ENCODE measurements at places on chromosomes 7 and 10.

GRCh38 chr10:52115823-52116222 lies 198.3 kb upstream of the DKK1 start:
- no peak for DNase-seq

DNA sequence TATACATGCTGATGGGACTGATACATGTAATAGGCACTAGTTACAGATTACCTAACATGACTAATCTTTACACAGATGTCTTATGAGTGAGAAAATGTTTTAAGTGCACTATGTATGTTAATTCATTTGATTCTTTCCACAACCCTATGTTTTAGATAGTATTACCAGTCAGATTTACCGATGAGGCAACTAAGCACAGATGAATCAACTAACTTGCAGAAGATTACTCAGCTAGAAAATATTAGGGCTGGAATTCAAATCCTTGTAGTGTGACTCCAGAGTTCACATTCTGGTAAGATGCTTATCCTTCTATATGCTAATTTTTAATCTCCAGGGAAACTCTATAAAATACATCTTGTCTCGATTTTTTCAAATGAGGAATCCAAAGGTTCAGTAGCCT lies 964.9 kb downstream of the REEP3 start:
- no peak for DNase-seq

DNA sequence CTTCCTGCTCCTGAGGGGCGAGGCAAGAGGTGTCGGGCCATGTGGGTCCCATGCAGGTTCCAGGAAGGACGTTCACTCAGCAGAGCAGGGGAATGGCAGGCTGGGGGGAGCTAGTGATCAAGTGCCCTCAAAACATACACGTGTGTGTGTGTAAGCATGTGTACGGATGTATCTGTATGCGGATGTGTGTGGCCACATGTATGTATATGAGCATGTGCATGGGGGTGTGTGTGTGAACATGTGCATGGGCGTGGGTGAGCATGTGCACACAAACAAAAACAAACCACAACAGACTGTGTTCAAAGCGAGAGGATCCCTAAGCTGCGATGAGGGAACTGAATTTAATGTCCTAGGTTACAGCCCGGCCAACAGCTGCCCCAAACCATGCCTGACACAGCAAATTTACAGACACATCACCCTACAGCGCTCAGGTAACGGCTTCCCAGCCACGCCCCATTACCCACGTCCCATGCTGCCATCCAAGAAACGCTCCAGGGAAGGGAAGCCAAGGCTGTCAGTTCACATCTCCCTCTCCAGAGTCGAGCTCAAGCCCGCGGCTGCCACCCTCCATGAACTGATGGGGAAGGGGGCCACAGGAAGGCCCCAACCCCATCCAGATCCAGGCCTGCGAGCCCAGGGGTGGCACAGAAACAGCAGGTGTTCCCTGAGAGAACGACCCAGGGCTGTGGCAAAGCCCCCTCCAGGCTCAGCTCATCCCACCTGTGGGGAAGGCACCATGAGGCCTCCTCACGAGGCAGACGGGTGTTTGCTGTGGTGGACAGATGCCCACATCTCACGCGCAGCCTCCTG lies 56.6 kb downstream of the PTPRN2 start:
- DNase-seq: no peak

DNA sequence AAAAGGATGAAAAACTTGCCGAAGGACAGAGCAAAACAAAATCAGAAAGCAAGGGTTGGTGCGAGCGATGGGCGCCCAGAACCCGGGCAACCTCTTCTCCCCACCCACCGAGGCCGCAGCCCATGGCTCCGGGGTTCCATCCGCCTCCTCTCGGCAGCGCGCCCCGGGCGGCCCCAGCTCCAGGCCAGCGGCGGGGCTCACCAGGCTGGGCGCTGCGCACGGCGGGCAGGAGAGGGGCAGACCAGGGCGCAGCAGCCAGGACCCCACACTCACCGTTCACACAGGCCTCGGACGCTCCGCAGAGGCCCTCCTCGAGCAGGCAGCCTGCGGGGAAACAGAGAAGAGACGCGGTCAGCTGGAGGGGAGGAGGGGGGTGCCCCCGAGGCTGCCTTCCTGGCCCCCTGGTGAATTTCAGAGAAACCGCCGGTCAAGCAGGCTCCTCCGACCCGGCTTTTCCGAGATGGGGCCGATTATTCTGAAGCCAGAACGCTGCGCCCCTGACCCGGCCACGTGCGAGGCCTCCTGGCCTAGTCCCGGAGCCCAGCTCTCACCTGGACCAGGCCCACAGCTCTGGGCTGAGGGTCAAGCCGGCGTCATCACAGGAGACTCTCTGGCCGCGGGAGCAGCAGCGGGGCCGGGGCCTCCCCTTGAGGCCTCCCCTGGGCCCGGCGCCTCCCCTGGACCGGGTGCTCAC lies 98.0 kb downstream of the PTPRN2 start:
- DNase-seq: no peak

Measured in NCI-H1694 (cell line).